ENCODE measurements at places on chromosomes 2 and 18. TPM values are rescaled to one million over a fixed set of nuclear protein-coding genes. Genes with fewer than 3 reads are reported as not detected.

The DOK1 gene
- 2.5 TPM for total RNA-seq

The MPHOSPH10 gene
- 67.8 TPM for total RNA-seq

The IL36G gene
- total RNA-seq: not detected

DNA sequence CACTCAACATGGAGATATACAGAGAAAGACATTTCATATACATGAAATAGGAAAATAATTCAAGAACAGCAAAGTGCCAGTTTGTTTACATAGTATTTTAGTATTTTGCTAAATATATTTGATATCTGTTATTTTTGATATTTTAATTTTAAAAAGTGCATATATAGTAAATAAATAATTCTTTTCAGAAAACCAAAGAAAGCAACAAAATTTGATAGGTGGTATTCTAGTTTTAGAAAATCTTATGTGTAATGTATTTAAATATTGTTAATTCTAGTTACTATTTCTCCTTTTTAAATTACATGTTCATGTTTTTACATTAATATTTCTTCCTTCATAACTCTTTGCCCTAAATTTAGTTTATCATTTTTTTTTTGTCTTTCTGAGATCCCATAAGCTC is 34.5 kb upstream of the FAM171B start:
- no peak for DNase-seq
- H3K36me3 ChIP-seq: peaks cover 26% of the 10 kb centered on the region

The WNT6 gene
- total RNA-seq: not detected

- H3K27me3 ChIP-seq: no peaks in the 10 kb centered on the region
- H3K4me1 ChIP-seq: peaks cover 9% of the 10 kb centered on the region
- H3K36me3 ChIP-seq: peaks cover 15% of the 10 kb centered on the region
- no peak overlapping the region for H3K4me3 ChIP-seq
- H3K27ac ChIP-seq: no peak overlapping the region
- no peak for DNase-seq
These were observed 234.3 kb downstream of the LRATD1 start for GRCh38 chr2:14866736-14867352.

The CTAGE1 gene
- not detected for total RNA-seq

The SLC5A7 gene
- not detected for total RNA-seq

The CPO gene
- total RNA-seq: 0.40 TPM

DNA sequence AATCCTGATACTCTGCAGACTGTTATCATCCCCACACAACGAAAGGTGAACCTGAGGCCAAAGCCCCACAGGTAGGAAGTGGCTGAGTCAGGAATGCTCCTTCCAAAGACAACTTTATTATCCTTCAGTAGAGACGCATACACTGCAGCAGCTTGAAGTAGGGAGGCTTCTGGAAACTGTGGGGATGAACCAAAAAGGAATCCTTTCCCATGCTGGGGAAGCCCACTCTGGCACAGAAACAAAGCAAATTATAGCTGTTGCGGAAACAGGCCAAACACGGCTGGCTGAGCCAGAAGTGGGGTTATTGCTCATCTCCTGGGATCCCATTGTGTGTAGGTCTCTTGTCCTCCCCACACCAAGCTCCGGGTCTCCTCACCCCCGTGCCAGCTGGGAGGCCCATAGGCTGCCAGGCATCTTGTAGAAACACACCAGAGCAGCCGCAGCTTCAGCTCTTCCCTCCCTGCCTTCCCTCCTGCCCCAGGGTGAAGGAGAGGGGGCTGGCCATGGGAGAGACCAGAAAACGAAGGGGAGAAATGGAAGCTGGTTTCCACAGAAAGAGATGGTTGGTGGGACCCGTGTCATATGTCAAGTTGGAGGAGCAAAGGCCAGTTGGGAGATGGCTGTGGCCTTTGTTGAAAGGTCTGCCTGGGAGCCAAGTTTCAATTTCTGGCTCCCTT is 176.9 kb upstream of the NABP1 start:
- DNase-seq: no peak
- H3K36me3 ChIP-seq: no peaks in the 10 kb centered on the region
- H3K4me3 ChIP-seq: no peak overlapping the region
- H3K4me1 ChIP-seq: no peaks in the 10 kb centered on the region

DNA sequence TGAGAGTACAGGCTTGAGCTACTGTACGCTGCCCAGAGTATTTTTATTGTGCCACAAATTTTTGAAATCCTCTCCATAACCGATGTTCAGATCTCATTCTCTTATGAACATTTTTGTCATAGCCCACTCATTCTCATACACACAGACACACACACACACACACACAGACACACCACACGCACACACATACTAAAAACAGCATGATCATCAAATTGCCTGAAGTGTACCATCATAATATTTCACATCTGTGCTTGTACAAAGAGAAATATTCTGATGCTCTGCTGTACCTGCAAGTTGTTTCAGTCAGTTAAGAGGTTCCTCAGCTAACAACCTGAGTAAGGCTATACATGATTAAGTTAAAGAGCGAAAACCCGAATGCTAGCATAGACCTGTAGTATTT is 95.1 kb downstream of the LRRTM1 start:
- DNase-seq: no peak
- no peaks in the 10 kb centered on the region for H3K4me1 ChIP-seq
- no peak overlapping the region for H3K27ac ChIP-seq
- no peaks in the 10 kb centered on the region for H3K27me3 ChIP-seq

DNA sequence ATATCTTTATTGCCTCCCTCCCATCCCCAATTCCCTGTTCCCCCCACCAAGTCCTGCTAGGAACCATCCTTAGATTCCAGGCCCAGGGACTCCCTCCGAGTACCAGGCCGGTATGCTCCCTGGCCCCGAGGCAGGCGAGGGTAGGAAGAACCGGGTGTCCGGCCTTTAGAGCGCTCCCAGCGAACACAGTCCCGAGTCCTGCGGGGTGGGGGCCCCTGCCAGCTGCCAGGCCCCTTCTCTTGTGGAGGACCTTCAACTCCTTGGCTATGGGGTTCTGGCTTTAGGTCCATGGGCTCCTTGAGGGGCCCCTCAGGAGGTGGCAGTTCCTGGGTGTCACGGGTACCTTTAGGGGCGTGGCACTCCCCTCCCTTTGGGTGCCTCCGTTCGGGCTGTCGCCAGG is 4.4 kb downstream of the BCS1L start:
- peaks cover 12% of the 10 kb centered on the region for H3K4me1 ChIP-seq
- peak overlapping the region; percentile 43 for H3K27ac ChIP-seq
- no peaks in the 10 kb centered on the region for H3K27me3 ChIP-seq
- no peak for DNase-seq
- peaks cover 72% of the 10 kb centered on the region for H3K36me3 ChIP-seq

GRCh38 chr2:169895294-169895985 is 68.2 kb downstream of the UBR3 start:
- H3K27me3 ChIP-seq: no peaks in the 10 kb centered on the region
- H3K27ac ChIP-seq: no peak overlapping the region
- H3K36me3 ChIP-seq: peaks cover 7% of the 10 kb centered on the region
- H3K4me1 ChIP-seq: peaks cover 10% of the 10 kb centered on the region
- no peak for DNase-seq

- H3K4me1 ChIP-seq: peaks cover 7% of the 10 kb centered on the region
- H3K36me3 ChIP-seq: peaks cover 11% of the 10 kb centered on the region
- no peaks in the 10 kb centered on the region for H3K27me3 ChIP-seq
These were observed 7.6 kb downstream of the WDR35 start for GRCh38 chr2:19982268-19982667.

- H3K27me3 ChIP-seq: peaks cover 54% of the 10 kb centered on the region
- no peaks in the 10 kb centered on the region for H3K36me3 ChIP-seq
- H3K4me1 ChIP-seq: no peaks in the 10 kb centered on the region
- no peak for DNase-seq
- H3K4me3 ChIP-seq: no peak overlapping the region
These were observed 34.7 kb downstream of the TRABD2A start for GRCh38 chr2:84846041-84846663.

The SCYGR7 gene
- not detected for total RNA-seq

All from Calu3 (cell line).